ENCODE measurements at places on chromosomes 1 and 21.

DNA sequence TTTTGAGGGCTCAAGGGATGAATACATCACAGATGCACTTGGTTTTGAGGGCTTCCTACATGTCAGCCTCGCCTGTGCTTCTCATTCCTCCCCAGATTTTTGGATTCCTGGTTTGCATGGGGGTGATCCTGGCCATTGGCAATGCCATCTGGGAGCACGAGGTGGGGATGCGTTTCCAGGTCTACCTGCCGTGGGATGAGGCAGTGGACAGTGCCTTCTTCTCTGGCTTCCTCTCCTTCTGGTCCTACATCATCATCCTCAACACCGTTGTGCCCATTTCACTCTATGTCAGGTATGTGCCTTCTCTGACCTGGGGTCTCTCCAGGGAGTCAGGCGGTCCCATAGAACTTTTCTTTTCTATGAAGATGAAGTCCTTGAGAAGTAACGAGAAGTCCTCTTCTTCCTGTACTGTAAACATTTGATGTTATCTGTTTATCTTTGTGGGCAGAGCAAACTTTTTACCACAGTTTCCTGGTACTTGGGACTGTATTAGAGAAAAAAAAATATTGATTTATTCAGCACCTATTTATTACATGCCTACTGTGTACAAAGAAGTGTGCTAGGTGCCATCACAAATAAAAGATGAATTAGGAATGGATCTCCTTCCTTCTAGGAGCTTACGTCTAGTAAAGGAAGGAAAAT lies 12.0 kb downstream of the ATP8B2 start:
- no peak for DNase-seq

DNA sequence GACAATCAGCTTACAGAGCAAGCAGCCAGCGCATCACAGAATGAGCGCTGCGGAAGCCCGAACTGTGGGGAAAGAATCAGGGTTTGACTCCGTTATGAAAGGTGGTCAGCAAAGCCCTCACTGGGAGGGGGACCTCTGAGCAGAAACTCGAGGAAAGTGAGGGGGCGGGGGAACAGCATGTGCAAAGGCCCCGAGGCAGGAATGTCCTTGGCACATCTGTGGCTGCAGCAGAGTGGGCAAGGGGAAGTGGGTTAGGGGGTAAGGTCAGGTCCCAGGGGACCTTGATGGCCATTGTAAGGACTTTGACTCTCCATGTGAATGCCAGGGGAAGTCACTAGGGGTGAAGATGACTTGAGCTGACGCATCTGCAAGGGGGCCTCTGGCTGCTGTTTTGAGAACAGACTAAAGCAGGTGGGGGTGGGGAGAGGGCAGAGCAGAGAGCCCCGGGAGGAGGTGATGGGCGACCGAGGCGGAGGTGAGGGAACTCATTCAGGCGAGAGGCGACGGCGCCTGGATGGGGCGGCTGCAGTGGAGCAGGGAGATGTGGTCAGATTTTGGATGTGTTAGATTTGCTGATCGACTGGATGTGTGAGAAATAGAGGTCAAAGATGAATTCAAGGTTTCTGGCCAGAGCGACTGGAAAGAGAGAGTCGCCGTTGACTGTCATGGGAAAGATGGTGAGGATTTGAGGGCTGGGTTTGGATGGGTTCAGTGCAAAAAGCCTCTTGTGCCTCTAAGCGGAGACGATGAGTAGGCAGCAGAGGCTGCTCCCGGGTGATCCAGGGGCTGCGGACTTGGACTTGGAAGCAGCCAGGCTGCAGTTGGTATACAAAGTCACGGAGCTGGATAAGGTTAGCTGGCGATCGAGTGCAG lies 108.0 kb upstream of the ZBTB40 start:
- no peak for DNase-seq

GRCh38 chr1:200991097-200991614 lies 32.4 kb downstream of the KIF21B start:
- DNase-seq, result no peak

GRCh38 chr1:29934255-29934772 lies 698.0 kb downstream of the PTPRU start:
- DNase-seq, result no peak

DNA sequence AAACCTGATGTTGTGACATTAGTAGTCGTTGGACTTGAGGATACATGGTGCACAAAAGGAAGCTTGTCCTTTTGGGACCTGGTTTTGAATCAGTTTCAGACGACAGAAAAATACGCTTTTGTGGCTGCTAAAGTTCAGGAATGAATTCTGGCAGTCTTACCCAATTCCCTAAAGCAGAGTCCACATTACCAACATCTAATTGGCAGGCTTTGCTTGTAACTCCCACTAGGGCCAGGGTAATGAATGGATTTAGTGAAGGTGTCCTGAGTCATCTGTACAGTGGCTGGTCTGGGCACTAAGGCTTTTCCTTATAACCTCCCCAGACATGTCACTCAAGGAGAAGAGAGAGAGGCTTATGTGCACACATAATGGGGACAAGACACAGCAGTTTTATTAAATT lies 66.2 kb upstream of the RNPC3 start:
- DNase-seq, result no peak

DNA sequence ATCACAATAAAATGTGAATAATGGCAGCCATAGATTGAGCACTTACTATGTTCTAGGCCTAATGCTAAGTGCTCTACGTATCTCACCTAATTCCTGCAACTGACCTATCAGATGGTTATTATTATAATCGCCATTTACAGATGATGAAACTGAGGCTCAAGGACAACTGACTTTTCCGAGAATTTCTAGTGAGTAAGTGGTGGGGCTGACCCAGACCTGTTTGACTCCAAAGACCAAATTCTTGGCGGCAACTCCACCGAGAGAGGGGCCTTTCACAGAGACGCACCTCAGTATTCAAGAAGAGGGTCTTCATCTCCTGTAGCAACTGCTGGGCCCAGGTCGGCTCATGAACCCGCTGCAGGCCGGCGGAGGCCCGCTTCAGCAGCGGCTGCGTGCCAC lies 573 bp downstream of the TMEM234 start:
- DNase-seq, result no peak

GRCh38 chr1:197980457-197980856 lies 63.3 kb downstream of the LHX9 start:
- no peak for DNase-seq

DNA sequence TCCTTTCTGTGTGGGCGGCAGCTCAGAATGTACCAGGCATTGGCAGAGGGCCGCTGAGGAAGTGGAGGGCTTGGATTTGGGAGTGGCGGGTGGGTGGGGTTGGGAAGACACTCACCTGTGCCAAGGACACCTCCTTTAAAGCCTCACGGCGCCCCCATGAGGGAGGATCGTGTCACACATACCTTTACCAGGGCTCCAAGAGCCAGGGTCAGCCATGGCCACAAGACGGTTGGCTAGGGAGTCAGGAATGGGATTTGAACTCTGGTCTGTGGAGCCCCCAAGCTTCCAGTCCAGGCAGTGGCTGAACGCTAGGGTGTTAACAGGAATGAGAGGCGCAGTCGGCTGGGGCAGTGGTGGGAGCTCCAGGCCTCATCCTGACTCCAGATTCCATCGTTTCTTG lies 4.6 kb downstream of the NBL1 start:
- no peak for DNase-seq

- no peak for DNase-seq
Observed at GRCh38 chr1:200172311-200172710, 144.8 kb downstream of the NR5A2 start.

GRCh38 chr1:225578251-225578977 lies 74.5 kb downstream of the ENAH start:
- no peak for DNase-seq

DNA sequence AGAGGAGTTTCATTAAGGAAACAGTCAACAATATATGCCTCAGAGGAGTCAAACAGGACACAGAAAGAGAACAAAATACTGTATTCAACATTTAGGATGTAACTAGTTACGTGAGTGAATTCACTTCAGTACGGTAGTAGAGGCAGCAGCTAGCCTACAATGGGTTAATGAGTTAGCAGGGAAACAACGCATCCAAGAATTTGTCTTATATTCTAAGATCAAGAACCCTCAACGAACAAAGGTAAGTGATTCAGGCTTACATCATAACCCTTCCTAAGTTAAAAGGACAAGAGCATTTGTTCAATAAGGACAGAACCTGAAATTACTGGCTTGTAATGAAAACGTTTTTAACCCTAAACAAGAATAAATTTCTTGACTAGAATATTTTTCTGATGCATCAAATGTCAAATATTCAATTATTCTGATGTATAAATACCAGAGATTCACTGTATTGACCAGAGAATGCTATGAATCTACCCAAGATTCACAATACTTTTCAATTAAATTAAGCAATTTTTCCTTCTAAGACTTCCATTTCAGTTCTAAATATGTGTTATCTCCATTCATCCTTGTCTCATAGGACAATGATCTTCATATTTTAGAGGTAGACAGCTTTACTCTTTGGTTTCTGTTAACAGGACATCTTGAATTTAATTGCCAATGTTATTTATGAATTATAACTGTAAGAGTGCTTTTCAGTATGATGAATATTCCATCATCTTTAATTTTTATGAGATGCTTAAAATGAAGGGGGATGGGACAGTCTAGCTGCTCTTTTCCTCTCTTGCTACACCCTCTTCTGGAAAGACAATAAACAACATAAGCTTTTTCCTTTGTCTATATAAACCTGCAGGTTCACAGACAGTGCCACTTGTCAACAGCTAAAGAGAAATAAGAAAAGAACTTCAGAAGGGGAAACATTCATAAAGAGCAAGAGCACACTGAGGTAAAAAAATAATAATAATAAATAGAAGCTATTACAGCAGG lies 209.5 kb downstream of the SMYD3 start:
- DNase-seq, result no peak

GRCh38 chr1:240888039-240888786 lies 276.3 kb upstream of the GREM2 start:
- peak; percentile 30 for DNase-seq

GRCh38 chr1:6738987-6739676 lies 37.5 kb upstream of the DNAJC11 start:
- DNase-seq, result no peak

Measured in activated CD4-positive, CD25-positive, alpha-beta regulatory T cell treated with anti-CD3 and anti-CD28 coated beads, Interleukin-2, amount 50 U/mL, for 72 hours (primary cell).